ENCODE measurements at places on chromosomes 1 and 21.
A peak's percentile ranks its signal among the peaks of the same experiment; 100 is the strongest.

GRCh38 chr1:191702124-191702523 lies 456.1 kb upstream of the RGS18 start:
- DNase-seq, result no peak

DNA sequence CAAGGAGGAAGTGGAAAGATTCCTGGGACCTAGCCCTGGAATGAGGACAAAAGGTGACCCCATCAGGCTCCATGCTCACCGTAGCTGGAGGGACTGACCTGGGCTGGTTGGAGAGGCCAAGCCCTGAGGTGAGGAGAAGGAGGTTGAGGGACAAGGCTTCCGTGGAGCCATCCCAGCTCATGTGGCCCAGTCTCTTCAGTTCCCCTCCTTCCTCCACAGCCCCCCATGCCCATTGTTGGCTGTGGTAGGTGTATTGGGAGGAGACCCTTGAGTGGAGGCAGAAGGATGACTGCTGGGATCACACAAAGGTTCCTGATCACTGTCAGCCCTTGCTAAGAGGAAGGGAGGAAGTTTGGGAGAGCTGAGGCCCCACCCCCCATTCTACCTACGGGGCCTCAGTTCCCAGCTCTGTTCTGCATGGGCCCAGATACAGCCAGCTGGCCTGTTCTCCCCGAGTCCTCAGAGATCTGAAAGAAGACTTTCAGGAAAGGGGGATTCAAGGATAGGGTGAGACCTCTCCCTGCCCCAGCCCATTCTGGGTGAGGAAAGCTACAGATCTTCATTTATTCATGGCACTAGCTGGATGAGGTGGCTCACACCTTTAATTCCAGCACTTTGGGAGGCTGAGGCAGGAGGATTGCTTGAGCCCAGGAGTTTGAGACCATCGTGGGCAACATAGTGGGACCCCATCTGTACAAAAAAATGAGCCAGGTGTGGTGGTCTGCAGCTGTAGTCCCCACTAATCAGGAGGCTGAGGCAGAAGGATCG lies 17.3 kb downstream of the RHBG start:
- no peak for DNase-seq

DNA sequence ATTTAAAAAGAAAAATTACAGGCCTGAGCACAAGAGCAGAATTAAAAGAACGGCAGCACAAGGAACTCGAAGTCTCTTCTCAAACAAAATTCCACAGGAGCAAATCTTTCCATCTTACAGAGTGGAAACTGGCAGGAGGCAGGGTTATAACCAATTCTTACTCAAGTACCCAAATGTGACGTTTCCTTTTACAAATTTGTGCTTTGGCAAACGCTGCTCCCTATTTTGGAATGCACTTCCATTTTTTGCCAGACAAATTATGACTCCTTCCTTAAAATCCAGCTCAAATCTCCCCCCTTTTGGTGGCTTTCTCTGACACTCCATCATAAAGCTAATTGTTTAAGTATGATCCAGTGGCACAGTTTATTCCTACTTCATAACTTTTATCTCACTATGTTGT lies 7.8 kb downstream of the ERI3 start:
- DNase-seq, result peak; percentile 33

DNA sequence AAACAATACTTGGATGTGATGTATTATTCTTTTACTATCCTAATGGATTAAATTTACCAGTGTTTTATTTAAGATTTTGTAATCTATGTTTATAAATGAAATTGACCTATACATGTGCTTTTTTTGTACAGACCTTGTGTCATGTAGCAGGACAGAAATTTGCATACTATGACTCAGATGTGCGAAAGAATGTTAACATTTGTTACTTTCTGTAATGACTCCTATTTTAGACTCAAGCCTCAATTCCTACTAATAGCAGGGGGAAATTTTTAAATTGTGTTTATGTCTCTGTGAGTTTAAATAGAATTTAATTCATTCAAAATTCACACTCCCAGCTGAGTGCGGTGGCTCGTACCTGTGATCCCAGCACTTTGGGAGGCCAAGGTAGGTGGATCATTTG lies 21.8 kb upstream of the RIMKLA start:
- DNase-seq, result no peak

- DNase-seq, result peak; percentile 55
Observed at GRCh38 chr1:26998429-26999300, 5.2 kb downstream of the TRNP1 start.

DNA sequence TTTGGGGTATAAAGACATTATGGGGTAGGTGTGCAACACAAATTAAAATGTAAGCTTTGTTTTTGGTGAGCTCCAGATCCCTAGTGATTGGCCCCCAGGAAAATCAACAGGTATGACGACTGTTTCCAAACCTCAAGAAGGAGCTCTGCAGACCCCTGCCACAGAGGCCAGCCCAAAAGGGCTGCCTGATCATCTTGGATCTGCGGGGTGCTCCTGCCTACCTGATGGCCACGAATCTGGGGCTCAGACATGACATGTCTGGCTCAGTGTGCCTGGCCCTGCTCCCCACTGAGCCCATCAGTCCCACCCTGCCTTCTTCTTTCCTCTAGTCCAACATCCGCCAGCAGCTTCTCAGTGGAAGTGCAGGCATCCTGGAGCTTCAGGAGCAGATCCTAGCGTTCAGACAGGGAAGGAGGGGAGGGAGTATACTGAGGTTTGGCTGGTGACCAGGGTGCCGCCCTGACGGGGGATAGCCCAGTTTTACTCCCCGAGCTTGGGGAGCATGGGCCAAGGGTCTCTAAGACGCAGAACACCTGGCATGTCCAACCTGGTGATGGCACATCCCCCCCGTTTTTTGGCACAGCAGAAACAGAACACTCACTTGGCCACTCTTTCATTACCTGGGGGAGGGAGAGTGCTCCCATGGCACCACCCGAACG lies 31.8 kb downstream of the ZNF496 start:
- DNase-seq, result no peak

DNA sequence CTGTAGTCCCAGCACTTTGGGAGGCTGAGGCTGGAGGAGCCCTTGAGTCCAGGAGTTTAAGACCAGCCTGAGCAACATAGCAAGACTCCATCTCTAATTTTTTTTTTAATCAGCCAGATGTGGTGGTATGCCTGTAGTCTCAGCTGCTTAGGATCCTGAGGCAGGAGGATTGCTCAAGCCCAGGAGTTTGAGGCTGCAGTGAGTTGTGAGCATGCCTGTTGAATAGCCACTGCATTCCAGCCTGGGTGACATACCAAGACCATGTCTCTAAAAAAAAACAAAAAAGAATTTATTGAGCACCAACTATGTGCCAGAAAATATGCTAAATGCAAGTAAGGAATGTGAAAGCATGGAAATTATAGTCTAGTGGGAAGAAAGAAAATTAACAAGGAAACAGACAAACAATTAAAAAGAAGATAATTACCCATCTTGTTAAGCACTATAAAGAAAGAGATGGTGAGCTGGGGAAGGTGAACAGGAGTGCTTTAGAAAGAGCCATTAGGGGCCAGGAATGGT lies 104.0 kb upstream of the ZNF678 start:
- peak; percentile 11 for DNase-seq

- no peak for DNase-seq
Observed at GRCh38 chr1:171890131-171890530, 48.8 kb downstream of the DNM3 start.

- no peak for DNase-seq
Observed at GRCh38 chr1:228747301-228747935, 12.1 kb downstream of the RHOU start.

DNA sequence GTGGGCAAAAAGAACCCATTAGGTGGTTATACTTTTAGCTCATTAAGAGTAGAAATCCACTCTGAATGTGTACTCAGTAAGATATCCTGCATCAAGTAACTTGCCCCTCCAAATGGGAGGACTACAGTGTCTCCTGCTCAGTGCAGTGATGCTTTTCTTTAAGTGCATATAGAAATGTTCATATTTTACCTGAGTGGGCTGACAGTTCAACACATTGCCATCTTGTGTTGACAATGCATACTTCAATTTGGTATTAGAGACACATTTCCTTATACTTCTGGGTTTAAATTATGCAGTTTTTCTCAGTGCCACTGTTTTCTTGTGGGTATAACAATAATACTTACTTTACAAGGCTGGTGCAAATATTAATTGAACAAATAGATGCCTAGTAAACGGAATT lies 318.6 kb upstream of the TMPRSS15 start:
- DNase-seq, result no peak

DNA sequence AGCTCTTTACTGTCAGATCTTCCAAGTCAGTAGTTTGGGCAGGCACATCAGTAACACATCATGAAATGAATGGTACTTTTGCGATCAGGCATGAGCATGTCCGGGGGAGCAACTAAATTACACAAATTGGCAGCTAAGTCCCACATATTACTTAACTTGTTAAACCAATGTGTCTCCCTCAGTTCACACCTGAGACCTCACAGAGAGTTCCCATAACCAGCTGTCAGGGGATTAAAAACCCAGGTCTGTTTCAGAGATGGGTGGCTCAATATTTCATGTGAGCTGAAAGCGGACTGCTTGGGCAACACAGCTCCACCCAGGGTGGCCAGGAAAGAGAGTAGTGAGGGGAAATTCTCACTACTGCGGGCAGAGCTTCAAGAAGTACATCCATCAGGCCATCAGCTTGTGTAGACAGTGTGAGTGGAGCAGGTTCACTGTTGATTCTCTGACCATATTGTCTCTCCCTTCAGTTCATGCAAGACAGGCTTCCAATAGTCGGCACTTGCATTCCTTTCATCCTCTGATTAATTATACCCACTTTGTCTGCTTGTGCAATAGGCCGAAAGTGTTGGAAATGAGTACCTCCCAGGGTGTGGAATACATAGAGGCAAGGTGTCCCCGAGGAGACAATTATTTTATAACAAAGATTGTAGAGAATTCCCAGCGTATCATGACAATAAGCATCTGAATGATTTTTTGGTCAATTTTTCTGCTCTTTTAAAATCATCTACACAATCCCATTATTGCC lies 139.9 kb downstream of the PTGER3 start:
- no peak for DNase-seq

GRCh38 chr1:70554341-70554740 lies 143.3 kb downstream of the CTH start:
- no peak for DNase-seq

DNA sequence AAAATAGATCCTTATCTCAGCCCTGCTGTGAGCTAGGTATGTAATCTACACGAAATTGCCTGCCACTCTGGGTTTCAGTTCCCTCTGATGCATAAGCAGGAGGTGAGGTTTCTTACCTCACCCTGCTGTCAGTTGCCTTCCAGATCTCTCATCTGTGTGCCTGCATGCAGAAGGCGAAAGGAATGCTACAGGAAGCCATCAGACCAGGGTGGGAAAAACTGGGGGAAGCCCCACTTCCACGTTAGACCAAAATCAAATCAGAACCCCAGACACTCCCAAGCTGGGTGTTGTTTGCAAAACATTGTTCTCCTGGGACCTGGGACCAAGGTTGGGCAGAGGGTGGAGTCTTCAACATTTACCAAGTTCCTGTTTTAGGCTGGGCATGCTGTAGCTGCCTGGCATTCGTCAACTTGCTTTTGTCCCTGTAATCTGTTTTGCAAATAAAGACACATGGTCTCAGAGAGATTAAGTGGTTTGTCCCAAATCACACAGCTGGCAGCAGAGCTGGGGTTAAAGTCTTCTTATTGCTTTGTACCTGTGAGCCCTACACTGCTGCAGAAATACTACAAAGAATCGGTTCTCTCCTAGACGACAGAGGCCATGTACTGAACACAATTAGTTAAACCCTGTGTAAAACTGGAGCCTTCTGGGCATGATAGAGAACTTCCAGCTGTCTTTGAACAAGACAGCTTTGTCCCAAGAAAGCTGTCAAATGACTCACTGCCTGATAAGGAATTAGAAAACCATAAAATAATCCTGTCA lies 389.7 kb upstream of the RUNX1 start:
- peak; percentile 5 for DNase-seq

- DNase-seq, result no peak
Observed at GRCh38 chr1:248593226-248593625, 4.3 kb downstream of the OR2T10 start.

All from fibroblast of lung (primary cell).